CD4-positive, alpha-beta memory T cell (primary cell): ENCODE measurements at places on chromosomes 4 and X.

DNA sequence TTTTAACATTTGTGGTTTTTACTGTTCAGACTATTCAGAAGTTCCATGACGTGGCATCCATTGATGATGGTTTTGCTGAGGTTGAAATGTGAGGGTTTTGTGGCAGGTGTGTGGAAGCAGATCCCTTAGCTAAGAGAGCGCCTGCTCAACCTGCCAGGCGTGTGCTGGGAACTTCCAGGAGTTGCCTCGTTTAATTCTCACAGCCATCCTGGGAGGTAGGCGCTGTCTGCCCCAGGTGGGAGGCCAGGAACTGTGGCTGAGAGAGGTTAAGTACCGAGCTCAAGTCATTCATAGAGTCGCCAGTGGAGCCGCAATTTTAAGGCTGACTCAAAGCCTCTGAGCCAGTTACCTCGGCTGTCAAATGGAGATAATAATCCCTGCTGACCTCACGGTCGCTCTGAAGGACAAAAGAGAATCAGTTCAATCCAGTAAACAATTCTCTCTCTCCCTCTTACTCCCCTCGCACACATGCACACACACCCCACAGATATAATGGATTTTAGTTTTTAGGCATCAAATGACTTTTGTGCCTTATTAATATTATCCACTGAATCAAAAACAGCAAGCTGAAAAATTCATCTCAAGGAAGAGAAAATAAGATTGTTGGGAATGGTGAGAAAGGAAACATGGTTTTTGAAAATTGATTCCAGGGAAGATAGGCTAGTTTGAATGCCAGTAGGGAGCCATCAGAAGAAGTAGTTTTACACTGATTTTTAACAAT lies 171.3 kb downstream of the PTTG2 start:
- DNase-seq = peak; percentile 83

DNA sequence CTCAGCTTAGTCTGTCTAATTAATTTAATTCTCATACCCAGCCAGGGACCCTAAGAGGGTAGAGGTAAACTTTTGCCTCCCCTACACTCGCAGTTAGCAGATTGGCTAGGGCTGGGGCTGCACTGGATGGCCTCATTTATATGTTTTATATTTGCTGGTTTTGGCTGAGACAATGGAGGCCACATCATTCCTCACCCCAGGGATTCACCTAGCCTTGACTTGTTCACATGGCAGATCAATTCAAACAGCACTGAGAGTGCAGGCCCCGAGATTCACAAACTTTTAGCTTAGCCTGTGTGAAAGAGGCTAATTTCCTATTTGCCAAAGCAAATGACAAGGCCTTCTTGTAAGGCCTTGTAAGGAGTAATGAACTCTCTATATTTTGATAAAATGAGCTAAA lies 844.4 kb downstream of the ARAP2 start:
- DNase-seq = no peak

GRCh38 chr4:118742050-118742449 lies 56.9 kb downstream of the METTL14 start:
- DNase-seq = no peak

GRCh38 chr4:72896515-72896914 lies 173.0 kb downstream of the COX18 start:
- DNase-seq = no peak

- DNase-seq = no peak
Measured at GRCh38 chr4:26476545-26476944, 13.7 kb downstream of the CCKAR start.

GRCh38 chr4:157225096-157225495 lies 4.6 kb downstream of the GRIA2 start:
- no peak for DNase-seq

GRCh38 chr4:123867910-123868587 lies 471.5 kb downstream of the SPRY1 start:
- DNase-seq = no peak

DNA sequence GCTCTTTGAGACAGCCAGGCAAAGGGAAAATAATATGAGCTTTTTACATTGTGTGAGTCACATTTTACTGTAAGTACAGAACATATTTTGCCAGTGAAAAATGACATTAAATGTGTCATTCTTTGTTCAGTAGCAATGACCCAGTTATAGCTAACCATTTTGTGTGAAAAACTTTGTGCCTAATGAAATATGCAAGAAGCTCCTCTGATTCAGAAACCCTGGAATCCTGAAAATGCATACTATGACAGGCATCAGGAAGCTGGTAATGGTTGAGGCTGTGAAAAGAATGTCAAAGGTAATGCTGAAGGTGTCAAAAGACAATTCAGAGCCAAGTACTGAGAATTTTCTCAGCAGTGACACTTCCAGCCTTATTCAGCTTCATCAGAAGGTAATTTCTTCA lies 549.5 kb upstream of the SMIM31 start:
- DNase-seq = no peak

GRCh38 chr4:84491481-84491880 lies 7.6 kb downstream of the NKX6-1 start:
- no peak for DNase-seq

DNA sequence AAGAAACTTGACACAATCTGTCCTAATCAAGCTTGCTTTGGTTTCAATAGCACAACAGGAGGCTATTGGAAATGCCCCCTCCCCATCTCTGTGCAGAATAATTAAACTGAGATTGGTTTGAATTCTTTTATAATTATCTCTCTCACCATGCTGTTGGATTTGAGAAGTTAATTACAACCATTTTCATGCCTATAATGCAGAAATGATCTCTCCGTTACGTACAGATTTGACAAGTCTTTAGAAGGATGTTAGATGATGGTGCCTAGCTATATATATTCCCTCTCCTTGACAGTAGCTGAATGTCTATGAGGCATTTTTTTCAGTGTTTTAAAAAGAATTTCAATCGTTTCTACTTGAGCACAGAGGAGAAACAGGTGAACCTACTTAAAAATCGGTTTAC lies 488.4 kb upstream of the TECRL start:
- DNase-seq = no peak

DNA sequence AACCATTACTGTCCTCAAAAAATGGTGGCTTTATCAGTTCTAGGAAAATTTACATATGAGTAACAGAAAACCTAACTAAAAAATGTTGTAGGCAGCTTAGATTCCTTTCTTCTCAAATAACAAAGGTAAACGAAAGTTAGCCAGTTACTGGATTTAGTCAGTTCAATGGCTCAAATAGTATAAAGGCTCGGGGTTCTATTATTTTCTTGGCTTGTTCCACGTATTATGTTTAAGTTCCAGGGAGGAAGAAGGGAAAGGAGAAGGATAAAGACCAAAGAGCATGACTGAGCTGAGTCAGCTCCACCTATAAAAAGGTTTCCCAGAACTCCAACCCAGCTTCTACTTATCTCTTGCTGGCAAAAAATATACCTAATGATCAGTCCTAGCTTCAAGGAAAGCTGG lies 41.0 kb upstream of the MAB21L2 start:
- no peak for DNase-seq

- no peak for DNase-seq
Measured at GRCh38 chr4:87677731-87678130, 27.7 kb downstream of the DMP1 start.

GRCh38 chr4:1797861-1798579 lies 4.9 kb downstream of the FGFR3 start:
- no peak for DNase-seq

GRCh38 chrX:13398839-13399238 lies 79.0 kb upstream of the ATXN3L start:
- no peak for DNase-seq

- DNase-seq = no peak
Measured at GRCh38 chrX:107766470-107767150, 9.0 kb downstream of the TSC22D3 start.

DNA sequence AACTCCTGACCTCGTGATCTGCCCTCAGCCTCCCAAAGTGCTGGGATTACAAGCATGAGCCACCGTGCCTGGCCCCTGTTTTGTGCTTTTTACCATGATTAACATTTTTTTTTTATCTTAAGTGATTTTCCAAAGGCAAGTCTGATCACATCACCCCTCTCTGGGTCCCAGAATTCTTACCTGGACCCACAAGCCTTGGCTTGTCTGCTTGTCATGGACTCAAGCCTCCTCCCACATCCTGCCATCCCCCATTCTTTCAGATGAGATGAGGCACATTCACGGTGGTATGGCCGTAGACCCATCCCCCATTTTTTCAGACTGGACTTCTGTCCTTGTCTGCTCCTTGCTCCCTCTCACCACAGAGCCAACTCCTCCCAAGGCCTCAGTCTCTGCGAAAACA lies 55.3 kb downstream of the APLN start:
- DNase-seq = no peak

DNA sequence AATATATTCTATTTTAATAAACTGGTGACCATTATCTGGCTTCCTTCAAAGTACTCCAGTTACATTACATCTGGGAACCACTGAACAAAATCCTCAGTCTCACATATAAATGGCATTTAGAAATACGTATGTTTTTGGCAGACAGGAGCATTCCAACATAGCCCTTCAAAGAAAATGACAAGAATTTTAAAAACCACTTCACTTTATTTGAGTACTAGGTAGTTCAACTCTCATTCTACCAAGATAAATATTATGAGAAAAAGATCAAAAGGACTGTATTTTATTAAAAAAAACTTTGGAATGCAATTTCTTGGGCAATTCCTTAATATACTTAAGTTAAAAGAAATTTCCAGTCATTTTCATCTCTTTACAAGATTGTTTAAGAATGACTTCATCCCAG lies 17.6 kb downstream of the TNIP3 start:
- DNase-seq = no peak

DNA sequence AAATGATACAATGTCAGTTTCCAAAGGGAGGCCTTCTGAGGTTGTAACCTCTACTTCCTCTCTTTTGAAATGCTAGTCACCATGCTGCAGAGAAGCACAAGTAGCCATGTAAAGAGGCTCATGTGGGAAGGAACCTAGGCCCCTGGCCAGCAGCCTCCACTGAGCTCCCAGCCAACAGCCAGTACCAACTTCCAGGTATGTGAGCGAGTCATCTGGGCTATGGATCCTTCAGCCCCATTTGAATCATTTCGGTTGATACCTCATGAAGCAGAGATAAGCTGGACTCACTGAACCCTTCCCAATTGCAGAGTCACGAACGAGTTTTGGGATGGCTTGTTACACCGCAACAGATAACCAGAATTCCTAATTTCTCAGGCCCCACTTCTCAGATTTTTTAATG lies 187.0 kb upstream of the LDB2 start:
- no peak for DNase-seq

DNA sequence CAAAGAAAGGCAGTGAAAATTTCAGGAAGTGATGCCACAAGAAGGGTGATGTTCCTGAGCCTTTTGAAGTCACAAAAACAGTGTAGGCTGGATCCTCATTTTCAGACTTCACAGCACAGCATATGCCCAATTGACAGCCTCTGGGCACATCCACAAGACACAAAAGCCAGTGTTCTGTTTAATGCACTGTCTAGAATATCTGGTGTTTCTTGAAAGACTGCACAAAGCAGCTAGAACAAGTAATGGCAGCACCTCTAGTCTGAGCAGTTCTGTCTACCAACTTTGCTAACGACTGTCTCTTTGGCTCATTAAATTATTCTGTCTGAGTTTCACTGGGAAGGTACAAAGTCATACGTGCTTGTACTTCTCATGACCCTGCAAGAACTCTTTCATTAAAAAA lies 417.1 kb upstream of the GALNT7 start:
- DNase-seq = no peak

DNA sequence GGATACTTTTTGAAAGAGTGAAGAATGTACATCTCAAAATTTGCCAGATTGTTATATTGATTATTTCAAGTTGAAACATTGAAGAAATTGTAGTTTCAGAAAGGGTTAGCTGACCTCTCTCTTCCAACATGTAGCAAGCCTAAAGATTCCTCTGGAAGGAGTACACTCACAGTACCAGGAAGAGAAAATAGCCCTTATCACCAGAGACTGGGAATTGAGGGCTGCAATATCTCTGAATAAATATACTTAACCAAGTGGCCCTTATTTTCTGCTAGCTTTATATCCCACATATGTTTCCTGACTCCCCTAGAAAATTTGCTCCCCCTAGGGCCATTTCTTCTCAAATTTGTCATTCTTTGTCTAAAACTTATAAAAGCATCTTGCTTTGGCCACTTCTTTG lies 332.2 kb downstream of the GASK1B start:
- DNase-seq = no peak

DNA sequence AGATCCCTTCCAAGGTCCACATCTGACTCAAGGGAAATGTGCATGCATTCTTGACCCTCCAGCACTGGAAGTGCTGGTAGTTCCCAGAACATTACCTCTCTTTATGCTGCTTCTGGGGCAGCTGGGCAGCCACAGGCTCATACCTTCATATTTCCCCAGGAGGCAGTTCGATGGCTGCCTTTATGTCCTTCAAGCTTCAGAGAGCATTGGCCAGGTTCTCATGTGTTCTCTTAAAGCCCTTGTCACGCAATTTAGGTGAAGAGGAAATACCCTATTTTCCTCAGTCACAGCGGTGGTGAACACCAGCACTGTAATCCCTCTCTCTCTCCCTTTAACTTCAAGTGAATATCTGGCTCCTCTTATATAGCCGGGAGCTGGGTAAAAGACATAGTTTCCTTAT lies 134.3 kb downstream of the MID1IP1 start:
- DNase-seq = no peak

DNA sequence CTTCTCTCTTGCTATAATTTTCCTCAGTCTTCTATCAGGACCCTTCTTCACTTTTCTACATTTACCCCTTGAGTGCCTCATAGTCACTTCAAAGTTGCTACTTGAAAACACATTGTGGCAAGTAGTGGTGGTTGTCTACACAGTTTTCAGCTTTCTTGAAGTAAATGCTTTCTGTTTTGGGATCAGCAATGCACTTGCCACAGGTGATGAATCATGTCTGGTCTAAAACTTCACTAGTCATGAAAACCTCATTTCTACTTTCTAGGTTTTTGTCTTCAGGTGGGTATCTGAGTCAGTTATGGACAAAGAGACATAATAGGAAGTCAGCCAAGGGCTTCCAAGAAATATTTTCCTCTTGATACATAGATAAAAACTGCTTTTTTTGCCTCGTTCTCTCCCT lies 359.2 kb downstream of the CCSER1 start:
- no peak for DNase-seq

DNA sequence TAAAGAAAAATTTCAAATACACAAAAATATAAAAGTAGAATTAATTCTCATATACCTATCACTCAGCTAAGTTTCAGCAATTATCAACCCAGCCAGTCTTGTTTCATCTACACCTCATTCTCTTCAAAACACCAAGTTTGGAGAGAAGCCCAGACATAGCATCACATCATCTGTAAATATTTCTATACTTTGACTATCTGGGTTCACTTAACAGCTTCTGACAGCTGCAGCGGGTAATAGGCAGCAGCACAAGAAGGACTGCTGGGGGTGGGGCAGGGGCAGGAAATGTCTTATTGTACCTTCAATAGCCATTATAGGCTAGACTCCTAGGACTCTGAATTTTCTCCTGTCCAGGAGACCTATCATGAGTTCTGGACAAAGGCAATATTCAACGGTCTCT lies 54.1 kb downstream of the PHF8 start:
- no peak for DNase-seq
